Endothelial cell of coronary artery (primary cell): ENCODE measurements at places on chromosomes 2 and 18. TPM values are rescaled to one million over a fixed set of nuclear protein-coding genes. Genes with fewer than 3 reads are reported as not detected.

Gene SLC11A1
- under 0.01 and 0.19 TPM in 2 replicates for total RNA-seq

Gene CKAP2L
- total RNA-seq: 3.0 and 6.8 TPM in 2 replicates

Gene CSRNP3
- total RNA-seq: 0.19 TPM in 1 of 2 replicates, not detected in the other

Gene PRKAG3
- not detected in 2 replicates for total RNA-seq

Gene GPR45
- total RNA-seq: not detected in 2 replicates

Gene UGT1A4
- not detected in 2 replicates for total RNA-seq

Gene C2orf80
- total RNA-seq: not detected in 2 replicates

Gene CYTIP
- total RNA-seq: not detected in 2 replicates

Gene CEP76
- 9.3 and 12.2 TPM in 2 replicates for total RNA-seq

Gene FARSB
- 11.0 and 13.5 TPM in 2 replicates for total RNA-seq

Gene LAMA3
- 3.0 and 3.1 TPM in 2 replicates for total RNA-seq

Gene RNF181
- 229 and 287 TPM in 2 replicates for total RNA-seq

Gene TMEM198
- total RNA-seq: 0.09 TPM in 1 of 2 replicates, not detected in the other

Gene DLX2
- total RNA-seq: not detected in 2 replicates

Gene SERPINB12
- total RNA-seq: not detected in 2 replicates

Gene ACMSD
- not detected in 2 replicates for total RNA-seq

Gene NPAS2
- 5.8 and 6.6 TPM in 2 replicates for total RNA-seq
